ENCODE measurements at places on chromosomes 5 and 9.

- no peak for DNase-seq
Measured at GRCh38 chr5:115584501-115584900, 17.8 kb downstream of the TICAM2 start.

DNA sequence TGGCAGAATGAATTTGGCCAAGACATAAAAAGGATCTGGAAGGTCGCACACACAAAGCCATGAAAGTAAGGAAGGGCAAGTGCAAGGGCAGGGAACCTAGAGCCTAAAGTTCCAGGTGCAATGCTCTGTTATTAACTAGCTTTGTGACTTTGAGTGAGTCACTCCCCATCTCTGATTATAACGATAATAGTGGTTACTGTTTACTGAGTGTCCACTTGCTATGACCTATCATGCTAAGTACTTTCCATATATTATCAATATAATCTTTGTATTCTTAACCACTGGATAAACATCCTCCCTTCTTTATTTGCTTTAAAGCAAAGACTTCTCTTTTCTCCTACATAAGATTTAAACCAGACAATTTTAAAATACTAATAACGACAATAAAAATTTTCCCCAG lies 504.6 kb upstream of the BRINP1 start:
- no peak for DNase-seq

GRCh38 chr5:82597437-82597836 lies 319.3 kb upstream of the RPS23 start:
- no peak for DNase-seq

- no peak for DNase-seq
Measured at GRCh38 chr5:150065886-150066285, 20.5 kb downstream of the CSF1R start.

DNA sequence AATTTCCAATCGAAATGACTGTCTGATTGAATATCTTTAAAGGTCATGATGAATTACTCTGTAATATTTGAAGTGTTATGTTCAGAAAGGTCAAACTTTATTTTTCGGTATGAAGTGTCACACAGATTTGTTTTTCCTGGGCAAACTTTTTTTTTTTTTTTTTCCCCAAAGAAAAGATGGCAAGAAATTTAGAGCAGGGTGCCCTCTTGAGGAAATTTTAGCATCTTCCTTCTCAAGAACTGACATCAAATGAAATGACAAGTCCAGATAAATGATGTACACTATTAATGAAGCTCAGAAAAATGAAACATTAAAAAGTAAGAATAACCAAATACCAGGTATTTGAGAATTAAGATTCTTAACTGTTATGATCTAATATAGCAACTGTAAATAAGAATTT lies 123.6 kb downstream of the INVS start:
- no peak for DNase-seq

- DNase-seq, result no peak
Measured at GRCh38 chr9:16276866-16277265, 593.6 kb downstream of the BNC2 start.

DNA sequence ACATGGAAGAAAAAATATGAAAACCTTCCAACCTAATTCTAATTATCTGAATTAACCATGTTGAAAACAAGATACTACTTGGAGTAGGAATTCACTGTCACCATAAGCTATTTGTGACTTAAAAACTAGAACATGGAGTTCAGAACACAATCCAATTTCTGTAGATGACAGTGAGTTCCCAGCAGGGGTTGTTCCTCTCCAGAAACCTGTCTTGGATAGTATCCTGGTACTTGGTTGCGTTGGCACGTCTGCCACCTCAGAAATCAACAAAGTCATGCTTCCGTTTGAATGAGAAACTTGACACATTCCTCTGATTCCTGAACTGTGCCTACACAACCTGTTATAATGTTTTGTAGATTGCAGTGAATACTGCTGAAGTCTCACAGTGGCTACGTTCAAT lies 789.9 kb upstream of the DMAC1 start:
- DNase-seq, result no peak

- DNase-seq, result no peak
Measured at GRCh38 chr9:7739595-7739994, 60.0 kb downstream of the DMAC1 start.

DNA sequence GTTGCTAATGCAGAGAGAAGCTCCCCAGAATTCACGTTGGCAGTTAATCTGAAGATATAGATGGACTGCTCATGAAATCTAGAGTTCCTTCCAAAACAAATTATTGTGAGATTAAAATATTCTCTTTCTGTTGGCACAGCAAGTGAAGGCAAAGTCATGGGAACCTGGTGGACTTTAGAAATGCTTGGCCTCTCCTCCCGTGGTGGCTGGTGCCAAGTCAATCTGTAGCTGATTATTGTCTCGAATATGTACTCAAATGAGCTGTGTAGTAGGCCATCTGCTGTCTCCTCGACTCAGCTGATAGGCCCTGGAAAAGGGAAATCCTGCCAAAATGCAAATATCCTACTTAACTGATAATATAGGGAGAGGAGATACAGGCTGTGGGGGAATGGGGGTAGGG lies 69.3 kb downstream of the DAPK1 start:
- no peak for DNase-seq

DNA sequence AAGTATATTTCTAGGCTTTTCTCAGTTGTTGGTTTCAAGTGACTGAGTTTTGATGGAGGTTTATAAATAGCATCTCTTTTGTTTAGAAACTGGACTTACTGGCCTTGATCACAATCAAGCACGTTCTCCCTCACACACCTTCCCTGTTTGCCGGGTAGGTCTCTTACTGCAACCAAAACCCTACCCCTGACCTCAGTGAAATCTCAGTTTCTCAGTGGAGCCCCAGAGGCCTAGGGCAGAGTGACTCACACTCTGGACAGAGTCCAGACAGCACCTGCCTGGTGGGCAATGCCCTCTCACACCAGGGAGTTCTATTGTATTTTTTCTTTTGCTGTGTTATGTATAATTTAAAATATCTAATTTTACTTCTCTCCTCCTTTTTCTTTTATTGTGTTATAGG lies 48.4 kb upstream of the EPB41L4B start:
- DNase-seq, result no peak

- DNase-seq, result no peak
Measured at GRCh38 chr9:6113312-6113711, 97.9 kb upstream of the RANBP6 start.

DNA sequence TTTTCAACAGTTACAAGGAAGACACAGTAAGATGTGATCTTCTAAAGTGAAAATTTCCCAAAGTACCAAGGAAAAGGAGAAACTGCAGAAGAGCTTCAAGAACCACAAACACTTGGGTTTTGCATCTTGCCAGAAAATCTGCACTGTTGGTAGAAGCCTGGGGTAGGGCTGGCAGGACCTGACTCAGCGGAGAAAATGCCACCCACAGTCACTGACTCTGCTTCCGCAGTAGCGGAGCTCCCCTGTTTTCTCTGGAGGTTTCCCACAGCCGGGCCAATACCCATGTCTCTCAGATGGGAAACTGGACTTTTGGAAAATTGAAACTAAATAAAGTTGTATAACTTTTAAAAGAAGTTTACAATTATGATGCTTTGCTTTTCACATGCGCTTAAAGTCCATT lies 104.2 kb downstream of the MEF2C start:
- no peak for DNase-seq

DNA sequence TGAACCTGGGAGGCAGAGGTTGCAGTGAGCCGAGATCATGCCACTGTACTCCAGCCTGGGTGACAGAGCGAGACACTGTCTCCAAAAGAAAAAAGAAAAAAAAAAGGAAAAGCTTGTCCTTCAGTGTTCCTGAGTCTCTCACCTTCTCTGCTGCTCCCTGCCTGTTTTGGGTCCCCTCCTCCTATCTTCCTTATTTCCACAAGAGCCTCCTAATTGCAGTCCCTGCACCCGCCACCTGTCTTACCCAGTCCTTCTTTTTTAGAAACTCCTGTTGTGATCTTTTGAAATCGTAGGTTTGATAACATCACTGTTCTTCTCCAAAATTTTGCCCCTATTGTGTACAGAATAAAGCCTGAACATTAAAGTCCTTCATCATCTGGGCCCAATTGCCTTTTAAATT lies 234.9 kb downstream of the SH3GL2 start:
- DNase-seq, result no peak

DNA sequence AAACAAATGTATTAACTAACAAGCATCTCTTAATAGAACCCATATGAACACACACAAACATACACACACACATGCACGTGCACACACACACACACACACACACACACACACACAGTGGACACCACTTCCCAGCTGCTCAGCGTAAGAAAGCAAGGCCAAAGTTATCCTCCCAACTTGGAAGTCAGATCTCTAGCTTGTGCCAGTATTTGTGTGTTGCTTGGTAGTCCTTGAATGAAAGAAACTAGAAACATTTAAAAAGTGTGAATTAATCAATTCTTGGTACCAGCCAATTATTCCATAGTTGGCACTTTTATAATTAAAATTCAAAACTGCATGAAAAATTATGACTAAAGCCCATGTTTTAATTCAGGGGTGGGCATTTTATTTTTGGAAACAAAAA lies 178.1 kb downstream of the TMEM161B start:
- no peak for DNase-seq

DNA sequence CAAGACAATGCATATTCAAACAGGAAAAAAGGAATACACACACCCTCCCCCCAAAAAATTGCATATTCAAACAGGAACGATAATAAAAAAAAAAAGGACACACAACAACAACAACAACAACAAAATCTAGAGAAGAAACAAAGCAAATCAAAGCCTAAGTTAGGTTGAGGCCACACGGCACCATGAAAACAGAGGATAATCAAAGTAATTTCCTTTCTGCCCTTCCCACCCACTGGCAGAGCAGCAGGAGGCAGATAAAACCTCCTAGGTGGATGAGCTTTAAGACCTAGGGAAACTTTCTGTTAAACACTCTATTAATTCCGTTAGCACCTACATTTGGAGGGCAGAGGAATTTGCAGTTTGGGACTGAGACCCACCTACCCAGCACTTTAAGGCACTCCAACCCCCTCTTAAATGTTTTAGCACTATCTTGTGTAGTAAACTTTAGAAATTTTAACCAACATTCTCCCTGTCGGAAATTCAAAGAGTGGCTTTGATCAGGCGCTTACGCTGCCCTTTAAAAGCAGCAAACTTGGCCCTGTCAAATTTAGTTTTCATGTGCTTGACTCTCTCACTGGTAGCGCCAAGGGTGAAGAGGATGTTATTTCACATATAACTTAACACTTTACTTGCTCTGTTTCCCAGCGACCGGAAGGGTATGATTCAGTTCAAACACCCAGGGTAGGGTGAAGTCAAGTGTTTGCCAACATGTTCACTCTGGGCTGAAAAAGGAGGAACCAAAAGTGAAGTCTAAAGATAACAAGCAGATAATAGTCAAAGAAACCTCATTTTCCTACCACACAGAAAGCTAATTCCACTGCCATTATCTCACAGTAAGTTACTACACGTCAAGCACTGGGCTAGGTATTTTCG lies 9.2 kb downstream of the ENC1 start:
- no peak for DNase-seq

GRCh38 chr5:127419683-127420257 lies 97.7 kb upstream of the PRRC1 start:
- no peak for DNase-seq

DNA sequence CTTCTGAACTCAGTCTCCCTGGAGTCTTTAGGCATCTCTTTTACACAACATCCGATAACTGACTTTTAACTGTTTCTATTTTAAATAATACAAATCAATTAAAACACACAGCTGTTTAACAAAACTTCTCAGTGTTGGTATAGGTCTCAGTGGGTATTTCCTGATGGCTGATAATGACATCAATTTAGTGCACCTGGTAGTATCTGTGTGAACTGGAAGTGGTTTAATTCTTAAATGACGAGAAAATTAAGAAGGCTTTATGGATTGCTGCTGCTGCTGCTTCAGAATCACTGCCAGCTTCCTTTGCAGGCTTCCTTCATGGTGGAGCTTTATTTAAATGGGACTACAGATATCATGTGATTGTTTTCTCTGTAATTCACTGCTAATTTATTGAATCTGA lies 92.3 kb downstream of the RPS23 start:
- no peak for DNase-seq

DNA sequence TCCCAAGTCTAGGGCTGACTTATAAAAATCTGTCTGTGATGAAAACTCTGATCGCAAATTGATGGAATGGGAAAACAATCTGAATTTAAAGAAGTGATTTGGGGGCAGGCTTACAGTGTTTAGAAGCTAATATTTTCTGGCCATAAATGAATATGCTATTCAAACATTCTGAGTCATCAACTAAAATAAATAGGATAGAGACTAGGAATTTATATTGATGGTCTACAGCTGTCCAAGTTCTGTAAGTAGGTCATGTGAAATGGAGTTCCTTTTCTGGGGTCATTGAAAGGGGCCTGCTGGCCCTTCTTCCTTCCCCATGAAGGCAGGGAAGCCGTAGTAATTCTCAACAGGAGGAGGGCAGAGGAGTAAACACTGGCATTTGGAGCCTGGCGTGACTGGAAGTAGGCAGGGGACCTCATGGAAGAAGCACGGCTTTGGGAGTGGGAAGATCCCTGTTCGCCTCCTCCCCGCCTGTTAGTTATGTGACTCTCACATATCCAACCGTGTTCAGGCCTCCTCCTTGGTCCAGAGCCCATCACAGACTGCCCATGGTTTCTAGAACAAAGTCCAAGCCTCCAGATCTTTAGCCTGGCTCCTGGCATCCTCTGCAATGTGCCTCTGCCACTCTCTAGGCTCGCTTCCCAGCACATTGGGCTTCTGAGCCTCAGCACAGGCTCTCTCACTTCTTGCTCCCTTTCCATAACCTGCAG lies 31.7 kb downstream of the ALG2 start:
- no peak for DNase-seq

GRCh38 chr9:93287593-93287992 lies 103.7 kb downstream of the WNK2 start:
- DNase-seq, result no peak

DNA sequence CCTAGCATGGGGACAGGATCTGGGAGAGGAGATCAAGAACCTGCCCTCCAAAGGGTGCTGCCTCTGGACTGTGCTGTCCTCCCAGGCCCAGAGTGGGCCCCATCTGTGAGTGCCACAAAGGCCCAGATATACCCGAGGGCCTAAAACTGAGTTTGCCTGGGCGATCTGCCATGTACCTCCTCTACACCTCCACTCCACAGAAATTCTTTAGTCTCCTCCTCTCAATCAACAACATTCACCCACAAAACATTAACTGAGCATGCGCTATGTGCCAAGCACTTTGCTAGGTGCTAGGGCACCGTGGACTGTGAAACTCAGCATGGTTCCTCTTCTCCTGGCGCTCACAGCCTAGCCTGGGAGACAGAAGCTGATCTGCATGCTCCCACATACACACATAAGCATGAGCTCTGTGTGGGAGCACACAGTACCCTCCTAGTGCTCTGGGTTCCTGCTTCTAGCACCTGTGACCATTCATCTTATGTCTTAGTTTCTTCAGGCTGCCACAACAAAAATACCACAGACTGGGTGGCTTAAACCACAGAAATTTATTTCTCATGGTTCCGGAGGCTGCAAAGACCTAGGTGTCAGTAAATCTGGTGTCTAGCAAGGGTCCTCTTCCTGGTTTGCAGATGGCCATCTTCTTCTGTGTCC lies 82.0 kb upstream of the FSTL4 start:
- no peak for DNase-seq

GRCh38 chr9:94586316-94586715 lies 7.3 kb downstream of the FBP2 start:
- no peak for DNase-seq

All from NCI-H187 treated with DMSO at 0.1 percent for 48 hours (cell line).